ENCODE measurements at places on chromosomes 5 and 9.

GRCh38 chr9:114386886-114387679 is 699 bp downstream of the AKNA start:
- no peak for DNase-seq

- peak; percentile 68 for DNase-seq
These were observed 36.1 kb downstream of the MRPL36 start for GRCh38 chr5:1763548-1763911.

- no peak for DNase-seq
These were observed 225.9 kb upstream of the PCSK5 start for GRCh38 chr9:75664597-75664996.

DNA sequence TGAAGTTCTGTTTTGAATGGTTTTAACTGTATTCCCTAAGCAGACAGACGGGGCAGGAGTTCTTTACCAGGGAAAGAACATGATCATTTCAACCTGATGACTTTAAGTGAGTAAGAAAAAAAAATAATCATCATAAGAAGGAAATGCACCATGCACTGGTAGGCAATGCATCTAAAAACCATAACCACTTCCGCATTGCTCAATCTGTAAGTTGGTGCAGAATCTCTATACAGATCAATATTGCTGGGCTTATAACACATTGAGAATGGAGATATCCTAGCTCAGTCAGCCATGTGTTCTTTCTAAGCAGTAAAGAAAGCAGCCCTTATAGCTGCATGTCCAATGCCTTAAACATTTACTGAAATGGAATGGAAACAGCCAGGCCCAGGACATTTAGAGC is 407.1 kb upstream of the DMAC1 start:
- DNase-seq: no peak

- DNase-seq: no peak
These were observed 250.2 kb downstream of the PDZD2 start for GRCh38 chr5:31889001-31889561.

GRCh38 chr5:78603636-78604175 is 44.9 kb downstream of the LHFPL2 start:
- DNase-seq: no peak

- no peak for DNase-seq
These were observed 572.8 kb downstream of the CCDC171 start for GRCh38 chr9:16125629-16126028.

- no peak for DNase-seq
These were observed 3.9 kb upstream of the SLC26A2 start for GRCh38 chr5:149956685-149957084.

DNA sequence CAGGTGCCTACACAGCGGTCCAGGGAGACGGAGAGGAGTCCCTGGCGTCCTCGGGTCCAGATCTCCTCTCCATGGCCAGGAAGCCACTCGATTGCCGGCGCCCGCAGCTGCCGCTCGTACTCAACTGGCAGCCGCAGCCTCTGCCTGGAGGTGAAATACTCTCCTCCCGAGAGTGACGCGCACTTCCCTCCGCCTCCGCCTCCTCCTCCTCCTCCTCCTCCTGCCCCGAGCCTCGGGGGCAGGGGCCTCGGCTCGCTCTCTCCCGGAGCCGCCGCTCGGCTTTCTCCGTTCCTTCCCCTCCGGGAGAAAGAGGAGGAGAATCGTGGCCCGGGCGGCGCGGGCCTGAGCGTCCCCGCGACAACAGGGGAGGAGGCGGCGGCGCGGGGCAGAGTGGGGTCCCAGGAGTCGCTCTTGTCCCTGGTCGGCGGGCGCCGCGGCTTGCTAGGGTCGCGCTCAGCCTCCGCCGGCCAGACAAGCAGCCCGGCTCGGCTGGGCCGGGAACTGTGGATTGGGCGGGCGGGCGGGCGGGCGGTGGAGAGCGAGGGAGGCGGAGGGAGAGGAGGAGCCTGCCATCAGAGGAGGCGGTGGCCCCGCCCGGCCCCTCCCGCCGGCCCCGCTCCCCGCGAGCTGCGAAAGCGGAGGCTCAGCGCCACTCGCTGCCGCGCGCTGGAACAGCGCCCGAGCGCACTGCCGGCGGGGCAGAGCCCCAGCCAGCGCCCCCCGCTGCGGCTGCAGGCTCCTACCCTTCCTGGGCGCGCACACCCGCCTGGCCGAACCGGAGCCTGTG is at the start of gene CEMIP2:
TSS of gene CEMIP2 (minus strand) at position 126 of the 787 bp plus-strand sequence. CDS start 18,140 bp downstream, outside the sequence.
- DNase-seq: peak; percentile 94

DNA sequence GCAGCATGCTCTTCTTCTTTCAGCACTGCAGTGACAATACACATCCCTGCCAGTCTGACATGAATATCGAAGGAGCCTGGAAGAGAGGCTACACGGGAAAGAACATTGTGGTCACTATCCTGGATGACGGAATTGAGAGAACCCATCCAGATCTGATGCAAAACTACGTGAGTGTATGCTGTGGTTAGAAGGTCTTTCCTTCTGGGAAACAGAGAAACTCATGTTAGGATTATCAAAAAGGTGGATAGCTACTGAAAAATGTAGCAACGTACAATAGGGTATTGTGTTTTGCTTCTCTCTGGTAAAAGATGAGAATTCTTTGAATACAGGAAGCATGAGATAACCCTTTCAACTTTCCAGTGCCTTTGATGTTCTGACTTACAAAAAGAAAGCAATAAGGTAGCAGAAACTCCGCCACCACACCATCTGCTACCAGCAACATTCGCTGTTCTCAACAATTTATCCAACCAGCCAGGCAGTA is 133.3 kb downstream of the PCSK5 start:
- DNase-seq: no peak

DNA sequence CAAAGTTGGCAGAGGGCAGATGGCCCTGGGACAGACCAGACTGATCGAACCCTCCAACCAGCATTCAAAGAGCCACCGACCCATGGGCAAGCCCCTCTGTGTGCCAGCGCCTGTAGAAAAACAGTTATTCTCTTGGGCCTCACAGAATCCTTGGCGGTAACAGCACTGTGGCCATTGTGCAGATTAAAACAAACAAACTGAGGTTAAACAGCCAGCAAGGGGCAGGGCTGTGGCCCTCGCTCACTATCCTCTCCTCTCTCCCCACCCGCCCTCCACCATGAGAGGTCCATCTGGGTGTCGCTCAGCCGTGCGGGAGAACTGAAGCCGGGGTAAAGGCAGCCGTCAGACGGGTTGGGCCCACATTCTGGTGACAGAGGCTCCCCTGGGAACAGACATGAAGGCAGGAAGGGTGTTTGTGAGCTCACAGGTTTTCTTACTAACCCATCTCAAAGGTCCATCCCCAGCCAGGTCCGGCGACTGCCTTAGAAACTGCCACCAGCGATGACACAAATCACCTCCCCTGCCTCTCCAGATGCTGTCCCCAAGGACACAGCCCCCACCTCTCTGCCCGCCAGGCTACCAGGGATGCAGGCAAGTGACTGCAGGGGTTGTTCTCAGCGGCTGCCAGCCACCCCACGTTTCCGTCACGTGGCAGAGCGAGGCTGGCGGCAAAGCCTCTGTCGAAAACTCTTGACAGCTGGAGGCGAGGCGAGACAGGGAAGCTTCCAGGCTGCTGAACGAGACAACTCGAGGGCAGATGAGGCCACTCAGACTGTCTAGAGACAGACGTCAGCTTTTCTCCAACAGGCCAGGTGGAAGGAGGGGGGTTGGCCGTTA is 75.8 kb upstream of the SARDH start:
- DNase-seq: no peak

DNA sequence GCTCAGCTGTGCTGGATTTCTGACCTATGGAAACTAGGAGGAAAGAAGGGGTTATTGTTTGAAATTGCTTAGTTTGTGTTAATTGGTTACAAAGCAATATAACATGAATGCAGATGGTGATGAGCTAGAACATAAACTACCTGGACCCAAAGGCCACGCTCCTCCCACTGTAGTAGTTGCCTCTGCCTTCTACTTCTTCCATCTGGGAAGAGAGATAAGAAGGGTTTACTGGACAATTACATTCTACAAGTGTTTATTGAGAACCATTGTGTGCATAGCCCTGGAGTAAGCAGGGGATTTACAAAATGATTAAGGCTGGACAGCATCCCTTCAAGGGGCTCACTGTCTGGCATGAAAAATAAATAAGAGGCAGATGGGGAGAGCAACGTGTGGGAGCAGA is 355.3 kb upstream of the TRPC7 start:
- no peak for DNase-seq

DNA sequence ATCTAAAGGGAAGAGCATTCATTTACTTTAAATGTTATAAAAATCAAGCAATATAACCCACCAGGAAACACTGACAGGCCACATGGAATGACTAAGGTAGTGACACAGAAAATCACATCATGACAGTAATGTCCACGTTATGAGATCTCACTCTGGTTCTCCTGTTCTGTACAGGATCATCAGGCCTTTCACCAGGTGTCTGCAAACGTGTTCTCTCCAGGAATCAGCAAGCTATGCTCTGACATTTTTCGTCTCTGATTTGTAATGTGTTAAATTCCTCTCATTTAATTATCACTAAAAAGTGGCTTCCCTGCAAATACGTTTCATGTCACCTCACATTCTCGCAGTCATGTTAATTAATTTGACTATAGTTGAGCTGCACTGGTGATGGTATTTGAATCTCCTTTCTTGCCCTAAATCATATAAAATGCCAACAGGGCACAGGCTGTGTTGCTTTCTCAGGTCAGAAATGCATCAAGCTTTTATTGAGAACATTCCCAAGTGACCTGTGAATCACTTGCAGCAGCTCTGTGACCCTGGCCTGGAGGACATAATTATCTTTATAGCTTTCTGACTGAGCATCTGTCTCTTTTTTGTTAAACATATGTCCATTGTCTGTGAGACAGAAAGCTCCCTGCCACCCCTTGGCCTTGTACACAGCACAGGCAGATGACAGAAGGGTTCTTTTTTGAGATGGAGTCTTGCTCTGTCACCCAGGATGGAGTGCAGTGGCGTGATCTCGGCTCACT is 196.2 kb downstream of the DIRAS2 start:
- DNase-seq: no peak

GRCh38 chr5:170220191-170220590 is 12.6 kb upstream of the C5orf58 start:
- no peak for DNase-seq

- no peak for DNase-seq
These were observed 137.6 kb downstream of the UGCG start for GRCh38 chr9:112034216-112034611.

GRCh38 chr5:106094204-106094607 is 1576.5 kb downstream of the EFNA5 start:
- no peak for DNase-seq

- no peak for DNase-seq
These were observed 371.8 kb upstream of the RGMB start for GRCh38 chr5:98401656-98402055.

GRCh38 chr9:96318921-96319565 is 17.1 kb upstream of the HSD17B3 start:
- no peak for DNase-seq

DNA sequence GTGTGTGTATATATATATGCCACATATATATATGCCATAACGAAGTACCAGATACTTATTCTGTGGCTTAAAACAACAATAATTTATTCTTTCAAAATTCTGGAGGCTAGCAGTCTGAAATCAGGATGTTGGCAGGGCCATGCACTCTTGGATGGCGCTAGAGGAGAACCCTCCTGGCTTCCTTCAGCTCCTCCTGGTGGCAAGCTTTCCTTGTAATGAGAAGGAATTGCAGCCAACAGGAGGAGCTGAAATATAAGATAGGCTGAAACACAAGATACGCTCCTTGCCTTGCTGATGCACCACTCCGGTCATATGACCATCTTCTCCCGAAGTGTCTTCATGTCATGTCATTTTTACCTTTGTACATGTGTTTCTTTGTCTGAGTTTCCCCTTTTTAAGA is 368.1 kb upstream of the CTNND2 start:
- DNase-seq: no peak

- DNase-seq: no peak
These were observed 2306.2 kb upstream of the ACO1 start for GRCh38 chr9:30078195-30078594.

DNA sequence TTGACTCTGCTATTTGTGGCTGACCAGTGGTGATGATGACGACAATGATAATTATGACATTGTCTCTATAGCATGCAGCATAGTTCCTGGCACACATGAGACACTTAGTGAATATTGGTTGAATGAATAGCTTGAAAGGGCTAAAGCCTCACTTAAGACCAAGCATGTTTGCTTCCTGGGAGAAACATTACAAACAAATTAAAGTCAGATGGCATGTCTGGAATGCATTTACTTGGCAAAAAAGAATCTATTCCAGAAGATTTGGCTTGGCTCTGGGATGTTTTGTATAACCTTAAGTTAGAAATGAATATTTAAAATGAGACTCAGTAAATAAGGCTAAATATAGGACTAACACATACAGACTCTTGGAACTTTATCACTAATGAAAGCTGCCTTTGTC is 21.6 kb downstream of the GAS1 start:
- no peak for DNase-seq

- DNase-seq: no peak
These were observed 50.0 kb downstream of the CAMSAP1 start for GRCh38 chr9:135857371-135857786.

DNA sequence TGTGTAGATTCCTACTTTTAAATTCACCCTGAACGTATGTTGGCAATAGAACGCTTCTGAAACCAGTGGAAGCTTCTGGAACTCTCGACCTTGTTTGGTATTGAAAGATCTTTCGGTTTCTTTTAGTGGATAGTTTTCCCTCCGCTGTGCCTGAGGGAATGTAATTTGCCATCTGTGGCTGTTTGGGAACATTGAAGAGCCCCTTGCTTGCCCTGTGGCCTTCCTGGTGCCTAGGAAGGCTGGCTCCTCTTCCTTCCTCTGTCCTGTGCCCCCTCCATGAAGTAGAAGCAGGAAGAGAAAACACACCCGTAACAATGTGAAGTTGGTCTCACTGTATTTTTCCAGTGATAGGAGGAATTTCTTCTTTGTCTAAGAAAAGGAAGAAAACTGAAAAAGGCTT is 274.3 kb downstream of the AOPEP start:
- DNase-seq: no peak

DNA sequence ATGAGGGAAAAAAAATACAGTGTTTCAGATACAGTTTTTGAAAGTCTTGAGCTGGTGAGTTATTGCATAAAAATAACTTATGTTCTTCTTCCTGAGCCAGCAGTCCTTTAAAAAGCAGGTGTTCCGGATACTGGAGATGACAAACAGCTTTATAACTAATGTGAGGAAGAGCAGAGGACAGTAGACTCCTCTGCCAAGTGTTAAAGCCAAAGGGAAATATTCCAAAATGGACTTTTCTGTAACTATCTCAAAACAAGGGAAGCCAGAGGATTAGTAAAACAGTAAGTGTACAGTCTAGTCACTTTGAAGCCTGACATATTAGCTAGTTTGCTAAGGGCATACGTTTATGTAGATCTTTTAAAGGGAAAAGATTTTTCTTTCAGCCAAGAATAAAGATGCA is 11.0 kb upstream of the SNCAIP start:
- DNase-seq: no peak

- DNase-seq: no peak
These were observed 54.9 kb upstream of the CAMK4 start for GRCh38 chr5:111169269-111169668.

DNA sequence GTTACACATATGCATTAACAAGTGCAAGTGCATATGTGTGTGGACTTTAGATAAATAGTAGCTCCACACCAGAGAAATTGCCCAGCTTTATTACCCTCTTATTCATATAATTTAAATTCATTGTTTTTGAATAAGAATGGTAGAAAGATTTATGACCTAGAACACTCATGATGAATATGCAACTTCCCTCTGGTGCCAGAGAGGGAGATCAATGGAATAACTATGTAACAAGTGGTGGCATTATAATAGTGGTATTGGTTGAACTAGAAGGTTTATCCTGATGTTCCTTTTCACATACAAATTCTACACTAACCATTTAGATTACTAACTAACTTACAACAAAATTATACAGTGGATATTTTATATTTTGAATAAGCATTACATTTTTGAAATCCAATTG is 607.4 kb downstream of the CDH12 start:
- no peak for DNase-seq

- peak; percentile 92 for DNase-seq
These were observed 206.4 kb downstream of the C9orf50 start for GRCh38 chr9:129414377-129414992.

GRCh38 chr9:18849890-18850677 is 182.9 kb downstream of the SAXO1 start:
- DNase-seq: no peak
